RPMI7951 (cell line): ENCODE measurements at places on chromosomes 2 and 18. TPM values are rescaled to one million over a fixed set of nuclear protein-coding genes. Genes with fewer than 3 reads are reported as not detected.

HOXD11 gene
- 0.10 TPM in 1 of 2 replicates, not detected in the other for total RNA-seq

ASTL gene
- not detected in 2 replicates for total RNA-seq

DNA sequence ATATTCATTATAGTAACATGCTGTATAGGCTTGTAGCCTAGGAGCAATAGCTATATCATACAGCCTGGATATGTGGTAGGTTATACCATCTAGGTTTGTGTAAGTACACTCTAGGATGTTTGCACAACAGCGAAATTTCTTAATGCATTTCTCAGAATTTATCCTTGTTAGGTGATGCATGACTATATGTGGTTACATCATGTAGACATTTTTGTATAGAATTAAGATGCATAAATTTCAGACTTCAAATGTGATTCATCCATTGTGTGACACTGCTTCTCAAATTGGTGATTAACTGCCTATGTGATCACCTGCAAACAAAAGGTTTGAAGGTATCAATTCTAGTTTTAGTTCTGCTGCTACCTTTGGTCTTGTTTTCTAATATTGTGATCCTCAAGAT lies 1787.0 kb upstream of the PIK3C3 start:
- DNase-seq: no peak

DNA sequence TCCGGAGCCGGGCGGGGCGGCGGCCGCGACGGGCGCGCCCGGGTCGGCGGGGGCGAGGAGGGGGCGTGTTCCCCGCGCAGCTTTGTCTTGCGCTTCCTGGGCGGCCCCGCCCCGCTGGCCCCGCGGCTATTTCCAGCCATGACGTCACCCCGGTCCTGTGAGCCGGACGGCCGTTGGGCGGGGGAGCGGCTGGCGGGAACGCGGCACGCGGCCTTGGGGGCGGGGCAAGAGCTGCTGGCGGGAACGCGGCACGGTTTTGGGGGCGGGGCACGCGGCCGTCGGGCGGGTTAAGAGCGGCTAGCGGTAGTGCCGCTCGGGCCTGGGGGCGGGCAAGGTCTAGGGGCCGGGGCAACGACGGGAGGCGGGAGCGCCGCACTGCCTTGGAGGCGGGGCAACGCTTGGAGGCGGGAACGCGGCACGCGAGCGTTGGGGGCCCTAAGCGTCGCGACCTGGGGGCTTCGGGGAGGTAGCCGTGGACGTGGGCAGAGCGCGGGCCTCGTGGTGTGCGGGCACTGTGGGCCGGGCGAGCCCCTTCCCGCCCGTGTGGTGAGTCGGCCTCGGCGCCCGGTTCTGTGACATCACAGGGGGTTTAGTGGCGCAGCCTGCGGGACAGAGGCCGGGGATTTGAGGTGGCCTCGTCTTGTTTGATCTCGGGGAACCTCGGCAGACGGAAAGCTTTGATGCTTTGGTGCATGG lies 704 bp downstream of the KLF11 start:
- peak; percentile 80 for DNase-seq

DNA sequence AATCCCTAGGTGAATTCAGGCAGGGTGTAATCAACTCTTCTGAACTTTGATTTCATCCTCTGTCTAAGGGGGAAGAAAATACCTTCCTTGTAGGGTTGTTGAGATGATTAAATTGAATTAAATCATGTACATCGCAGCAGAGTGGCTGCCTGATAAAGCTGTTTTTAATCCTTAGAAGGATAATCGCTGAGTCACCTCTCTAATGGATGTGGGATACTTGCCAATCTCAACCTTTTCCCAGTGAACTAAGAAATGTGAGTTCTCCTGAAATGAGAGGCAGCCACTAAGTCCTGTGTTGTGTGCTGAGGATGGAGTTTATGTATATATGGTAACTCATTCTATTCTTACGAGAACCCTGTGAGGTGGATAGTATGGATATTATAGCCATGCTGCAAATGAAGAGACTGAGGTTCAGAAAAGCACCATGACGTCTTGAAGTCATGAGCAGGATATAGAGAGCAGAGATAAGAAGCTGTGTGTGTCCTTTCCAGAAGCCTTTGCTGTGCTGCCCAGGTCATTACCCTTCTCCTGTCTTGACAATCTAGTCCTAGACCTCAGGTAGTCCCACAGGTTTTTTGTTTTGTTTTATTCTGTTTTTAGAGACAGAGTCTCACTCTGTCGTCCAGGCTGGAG lies 93.3 kb downstream of the HNRNPLL start:
- peak; percentile 86 for DNase-seq

DNA sequence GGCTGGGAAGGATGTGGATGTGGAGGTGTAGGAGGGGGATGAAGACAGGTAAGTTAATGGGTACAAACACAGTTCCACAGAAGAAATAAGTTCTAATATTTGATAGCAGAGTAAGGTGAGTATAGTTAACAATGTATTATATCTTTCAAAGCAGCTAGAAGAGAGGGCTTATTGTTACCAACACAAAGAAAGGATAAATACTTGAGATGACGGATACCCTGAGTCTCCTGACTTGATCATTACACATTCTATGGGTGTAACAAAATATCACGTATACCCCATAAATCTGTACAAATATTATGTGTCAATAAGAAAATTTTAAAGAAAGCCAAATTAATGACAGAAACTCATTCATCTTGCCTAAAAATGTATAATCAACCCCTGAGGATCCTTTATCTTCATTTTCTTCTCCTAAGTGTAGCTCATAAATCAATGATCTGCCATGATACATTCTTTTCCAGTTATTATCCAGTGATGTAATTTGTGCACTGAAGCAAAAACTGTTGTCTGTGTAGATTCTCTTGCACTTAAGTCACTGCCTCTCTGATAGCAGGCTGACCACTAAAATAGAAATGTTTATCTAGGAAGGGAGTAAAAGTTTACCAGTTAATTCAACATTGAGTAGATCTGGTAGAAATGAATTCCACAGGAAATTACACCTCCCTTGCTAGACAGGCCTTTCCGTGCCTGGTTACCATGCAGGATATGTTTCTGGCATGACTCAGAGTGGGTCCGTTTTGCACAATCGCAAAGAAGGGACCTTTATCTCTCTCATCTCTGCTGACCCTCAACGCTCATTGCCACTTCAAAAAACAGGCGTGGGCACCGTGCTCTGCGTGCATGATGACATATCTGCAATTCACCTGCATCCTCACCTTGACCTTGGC lies 249.7 kb upstream of the NCKAP5 start:
- peak; percentile 99 for DNase-seq

GRCh38 chr18:36329684-36330434 lies 32.3 kb downstream of the FHOD3 start:
- DNase-seq: no peak
